ENCODE measurements at places on chromosomes 5 and 9.

- peaks cover 57% of the 10 kb centered on the region for H3K4me1 ChIP-seq
- H3K36me3 ChIP-seq: peaks cover 19% of the 10 kb centered on the region
- no peak overlapping the region for H3K27ac ChIP-seq
These were observed 257.3 kb downstream of the FANCC start for GRCh38 chr9:95060234-95060633.

GRCh38 chr9:98247831-98248657, 7.4 kb downstream of the TBC1D2 start:
- DNase-seq: no peak
- H3K27ac ChIP-seq: no peak overlapping the region
- peaks cover 4% of the 10 kb centered on the region for H3K36me3 ChIP-seq
- H3K27me3 ChIP-seq: no peaks in the 10 kb centered on the region
- H3K4me3 ChIP-seq: no peak overlapping the region

DNA sequence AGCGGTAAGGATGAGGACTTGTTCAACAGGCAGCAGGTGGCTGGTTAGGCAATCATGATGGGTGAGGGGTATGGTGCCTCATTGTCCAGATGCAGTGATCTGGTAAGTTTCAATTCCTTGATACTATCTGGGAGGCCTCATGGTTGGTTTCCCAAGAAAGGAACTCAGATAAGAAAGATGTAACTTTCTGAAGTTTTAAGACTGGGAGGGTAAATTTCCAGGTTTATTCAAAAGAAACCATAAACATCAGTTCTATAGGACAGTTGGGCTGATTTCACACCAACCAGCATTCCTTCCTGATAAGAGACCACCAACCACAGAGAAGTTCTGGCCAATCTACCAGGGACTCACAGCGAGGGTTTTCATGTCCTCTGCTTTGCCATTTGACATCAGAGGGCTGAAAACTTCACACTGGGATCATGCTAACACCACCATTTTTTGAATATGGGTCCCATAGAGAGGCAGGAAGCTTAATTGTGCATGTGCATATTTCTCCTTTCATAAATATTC, 773 bp upstream of the AGGF1 start:
- peaks cover 11% of the 10 kb centered on the region for H3K4me1 ChIP-seq
- H3K36me3 ChIP-seq: peaks cover 11% of the 10 kb centered on the region
- no peak overlapping the region for H3K27ac ChIP-seq
- no peak for DNase-seq
- peak overlapping the region; percentile 87 for H3K4me3 ChIP-seq

DNA sequence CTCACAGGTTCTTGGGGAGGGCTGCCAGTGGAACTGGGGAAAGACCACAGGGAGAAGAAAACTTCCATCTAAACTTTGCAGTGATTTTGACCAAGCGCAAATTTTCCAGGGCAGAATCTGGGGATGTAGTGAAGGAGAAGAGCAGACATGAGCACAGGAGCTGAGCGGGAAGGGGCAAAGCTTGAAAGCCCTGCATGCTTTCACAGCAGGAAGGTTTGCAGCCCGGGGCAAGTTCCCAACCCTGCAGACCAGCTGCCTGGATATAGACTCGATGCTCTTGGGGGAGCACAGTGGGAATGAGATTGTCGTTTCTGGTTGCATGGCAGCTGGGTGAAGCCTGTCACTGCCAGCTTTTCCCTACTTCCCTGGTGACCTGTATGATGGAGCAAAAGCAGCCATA, 276.8 kb upstream of the RORB start:
- H3K4me1 ChIP-seq: no peaks in the 10 kb centered on the region
- H3K4me3 ChIP-seq: no peak overlapping the region
- H3K27me3 ChIP-seq: peaks cover 3% of the 10 kb centered on the region
